Stimulated activated naive B cell treated with anti-CD40 and anti-IgM and Interleukin-4, amounts not matched to agents 10 μg/mL and 1 μg/mL and 100 μg/mL, for 72 hours (primary cell): ENCODE measurements at places on chromosomes 13 and 19.

GRCh38 chr13:38582133-38582532 is 104.7 kb upstream of the FREM2 start:
- no peak overlapping the region for H3K27ac ChIP-seq
- no peaks in the 10 kb centered on the region for H3K36me3 ChIP-seq
- DNase-seq = no peak
- H3K27me3 ChIP-seq = no peaks in the 10 kb centered on the region
- H3K4me1 ChIP-seq = no peaks in the 10 kb centered on the region

DNA sequence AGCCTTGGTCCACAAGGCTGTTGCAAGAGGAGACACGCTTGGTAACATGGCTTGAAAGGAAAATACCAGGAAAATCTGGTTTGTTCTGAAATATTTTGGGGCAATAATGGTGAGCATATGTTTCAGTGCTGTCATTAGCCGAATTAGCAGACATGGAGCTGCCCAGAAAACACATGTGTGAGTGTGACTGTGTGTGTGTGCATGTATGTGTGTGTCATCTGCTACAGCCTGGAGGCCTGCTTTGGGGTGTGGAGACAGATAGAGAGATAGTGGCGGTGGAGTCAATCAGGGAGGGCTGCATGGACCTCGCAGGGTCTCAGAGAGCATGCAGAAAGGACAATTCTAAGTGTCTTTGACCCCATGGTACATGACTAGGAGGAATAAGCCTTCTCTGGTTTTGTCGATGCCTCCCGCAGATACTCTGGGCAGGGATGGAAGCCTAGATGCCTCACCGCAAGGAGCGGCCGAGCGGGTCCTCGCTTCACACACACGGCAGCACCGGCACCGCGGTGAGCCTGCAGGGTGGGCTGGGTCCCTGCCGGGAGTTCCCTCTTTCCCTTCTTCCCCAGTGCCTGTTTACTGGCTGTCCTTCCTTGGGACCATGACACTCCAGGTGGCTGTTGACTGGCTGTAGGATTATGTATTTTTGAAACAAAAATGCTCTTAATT is 3.5 kb downstream of the KCTD15 start:
- H3K27me3 ChIP-seq = no peaks in the 10 kb centered on the region
- DNase-seq = no peak
- H3K36me3 ChIP-seq = no peaks in the 10 kb centered on the region
- H3K27ac ChIP-seq = no peak overlapping the region
- H3K4me1 ChIP-seq = no peaks in the 10 kb centered on the region

GRCh38 chr13:39952249-39953233 is 297.1 kb downstream of the COG6 start:
- peak overlapping the region; percentile 65 for H3K27ac ChIP-seq
- no peaks in the 10 kb centered on the region for H3K27me3 ChIP-seq
- peaks cover 43% of the 10 kb centered on the region for H3K4me1 ChIP-seq
- no peak overlapping the region for H3K4me3 ChIP-seq

DNA sequence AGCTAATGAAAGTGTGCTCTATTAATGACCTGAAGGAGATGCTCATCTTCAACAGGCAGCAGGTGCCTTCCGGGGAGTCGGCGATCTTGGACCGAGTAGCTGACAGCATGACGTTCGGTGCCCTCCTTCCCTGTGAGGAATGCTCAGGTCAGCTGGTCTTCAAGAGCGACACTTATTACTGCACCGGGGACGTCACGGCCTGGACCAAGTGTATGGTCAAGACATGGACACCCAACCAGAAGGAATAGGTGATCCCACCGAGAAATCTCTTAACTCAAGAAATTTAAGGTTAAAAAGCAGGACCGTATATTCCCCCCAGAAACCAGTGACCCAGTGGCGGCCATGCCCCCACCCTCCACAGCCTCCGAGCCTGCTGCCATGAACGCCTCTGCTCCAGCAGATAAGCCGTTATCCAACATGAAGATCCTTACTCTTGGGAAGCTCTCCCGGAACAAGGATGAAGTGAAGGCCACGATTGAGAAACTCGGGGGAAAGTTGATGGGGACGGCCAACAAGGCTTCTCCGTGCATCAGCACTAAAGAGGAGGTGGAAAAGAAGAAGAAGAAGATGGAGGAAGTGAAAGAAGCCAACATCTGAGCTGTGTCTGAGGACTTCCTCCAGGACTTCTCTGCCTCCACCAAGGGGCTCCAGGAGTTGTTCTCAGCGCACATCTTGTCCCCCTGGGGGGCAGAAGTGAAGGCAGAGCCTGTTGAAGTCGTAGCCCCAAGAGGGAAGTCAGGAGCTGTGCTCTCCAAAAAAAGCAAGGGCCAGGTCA is 22.8 kb upstream of the ANKRD10 start:
- no peak for DNase-seq
- peaks cover 26% of the 10 kb centered on the region for H3K4me1 ChIP-seq
- H3K36me3 ChIP-seq = peaks cover 40% of the 10 kb centered on the region
- H3K4me3 ChIP-seq = peak overlapping the region; percentile 1
- H3K27ac ChIP-seq = peak overlapping the region; percentile 82

GRCh38 chr19:17302391-17303166 is 646 bp downstream of the ABHD8 start:
- peak overlapping the region; percentile 81 for H3K4me3 ChIP-seq
- no peaks in the 10 kb centered on the region for H3K27me3 ChIP-seq
- H3K27ac ChIP-seq = no peak overlapping the region
- DNase-seq = no peak
- H3K4me1 ChIP-seq = peaks cover 26% of the 10 kb centered on the region

GRCh38 chr13:90717451-90717936 is 630.0 kb upstream of the MIR17HG start:
- H3K27me3 ChIP-seq = no peaks in the 10 kb centered on the region
- H3K27ac ChIP-seq = no peak overlapping the region
- no peaks in the 10 kb centered on the region for H3K36me3 ChIP-seq
- H3K4me1 ChIP-seq = no peaks in the 10 kb centered on the region
- DNase-seq = no peak

GRCh38 chr19:56147307-56147706 is 6.2 kb downstream of the ZNF444 start:
- no peak overlapping the region for H3K27ac ChIP-seq
- peaks cover 15% of the 10 kb centered on the region for H3K4me1 ChIP-seq

- H3K27me3 ChIP-seq = peaks cover 11% of the 10 kb centered on the region
- no peak for DNase-seq
- H3K4me1 ChIP-seq = peaks cover 4% of the 10 kb centered on the region
- no peak overlapping the region for H3K4me3 ChIP-seq
- H3K27ac ChIP-seq = no peak overlapping the region
Observed at GRCh38 chr19:36030264-36031148, 2.2 kb downstream of the CLIP3 start.

GRCh38 chr19:9058905-9059667 is 27.8 kb upstream of the OR1M1 start:
- H3K36me3 ChIP-seq = no peaks in the 10 kb centered on the region
- DNase-seq = no peak
- H3K4me3 ChIP-seq = no peak overlapping the region
- H3K27ac ChIP-seq = no peak overlapping the region

- H3K36me3 ChIP-seq = no peaks in the 10 kb centered on the region
- H3K27ac ChIP-seq = no peak overlapping the region
- H3K27me3 ChIP-seq = peaks cover 9% of the 10 kb centered on the region
- DNase-seq = no peak
- H3K4me3 ChIP-seq = no peak overlapping the region
- H3K4me1 ChIP-seq = peaks cover 17% of the 10 kb centered on the region
Observed at GRCh38 chr13:48654511-48654910, 782 bp downstream of the CYSLTR2 start.

GRCh38 chr13:97953376-97953970 is at the start of gene IPO5:
Gene IPO5, plus strand, starts transcription at chr13:97953675. Its CDS starts 23,022 bp downstream, at chr13:97976697.
- H3K4me1 ChIP-seq = no peaks in the 10 kb centered on the region
- H3K27ac ChIP-seq = no peak within 1 kb of the TSS
- no peak within 1 kb of the TSS for H3K4me3 ChIP-seq
- H3K27me3 ChIP-seq = no peaks in the 10 kb centered on the region
- peaks cover 4% of the 10 kb centered on the region for H3K36me3 ChIP-seq

GRCh38 chr19:43480574-43480973 is 15.2 kb upstream of the LYPD3 start:
- H3K27ac ChIP-seq = no peak overlapping the region
- H3K4me1 ChIP-seq = no peaks in the 10 kb centered on the region
- DNase-seq = no peak
- peaks cover 19% of the 10 kb centered on the region for H3K36me3 ChIP-seq

DNA sequence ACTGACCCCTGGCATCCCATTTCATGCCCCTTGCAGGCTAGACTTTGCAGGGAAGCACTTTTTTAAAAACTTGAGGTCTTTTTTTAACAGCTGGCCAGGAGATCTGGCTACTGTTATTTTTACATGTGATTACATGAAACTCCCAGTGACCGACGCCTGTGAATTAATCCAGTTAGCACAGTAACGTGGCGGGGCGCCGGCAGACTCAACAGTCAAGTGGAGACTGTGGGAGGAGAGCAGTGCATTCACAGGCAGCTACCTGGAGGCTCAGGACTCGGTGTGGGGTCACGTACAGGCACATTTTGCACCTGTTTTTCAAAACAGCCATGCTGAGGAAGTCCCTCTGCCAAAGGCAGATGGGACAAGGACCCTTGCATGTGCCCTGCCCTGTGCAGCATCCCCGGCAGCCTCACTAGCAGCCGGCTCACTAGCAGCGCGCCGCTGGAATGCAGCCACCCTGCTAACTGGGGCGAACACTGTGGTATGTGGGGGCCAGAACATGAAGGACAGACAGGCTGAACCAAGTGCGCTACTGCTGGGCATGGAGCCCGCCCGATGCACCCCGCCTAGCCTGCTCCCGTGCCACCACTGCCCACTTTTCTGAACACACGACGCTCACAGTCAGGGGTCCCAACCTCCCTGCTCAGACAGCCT is 18.7 kb downstream of the CAPS start:
- H3K36me3 ChIP-seq = peaks cover 45% of the 10 kb centered on the region
- no peak for DNase-seq
- no peak overlapping the region for H3K27ac ChIP-seq
- H3K4me3 ChIP-seq = no peak overlapping the region
- no peaks in the 10 kb centered on the region for H3K27me3 ChIP-seq

DNA sequence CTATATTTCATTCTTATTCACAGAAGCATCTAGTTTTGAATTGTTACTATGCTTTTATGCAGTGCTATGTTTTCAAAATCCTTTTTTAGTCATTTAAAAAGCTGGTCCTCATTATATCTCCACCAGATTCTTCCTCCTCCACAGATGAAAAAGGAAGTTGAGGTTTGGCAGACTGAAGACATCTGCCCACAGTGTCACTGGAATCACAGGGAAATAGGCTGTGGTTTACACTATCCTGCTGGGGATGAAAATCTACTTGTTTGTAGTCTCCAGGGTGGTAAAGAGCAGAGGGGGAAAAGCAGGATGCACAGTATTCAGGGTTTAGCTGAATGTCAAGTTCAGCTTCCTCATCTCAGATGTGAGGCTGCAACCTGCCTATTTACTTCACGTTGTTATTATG is 351.2 kb downstream of the DNAJC15 start:
- H3K27me3 ChIP-seq = no peaks in the 10 kb centered on the region
- no peaks in the 10 kb centered on the region for H3K36me3 ChIP-seq
- no peak overlapping the region for H3K27ac ChIP-seq
- no peak overlapping the region for H3K4me3 ChIP-seq
- H3K4me1 ChIP-seq = peaks cover 3% of the 10 kb centered on the region

DNA sequence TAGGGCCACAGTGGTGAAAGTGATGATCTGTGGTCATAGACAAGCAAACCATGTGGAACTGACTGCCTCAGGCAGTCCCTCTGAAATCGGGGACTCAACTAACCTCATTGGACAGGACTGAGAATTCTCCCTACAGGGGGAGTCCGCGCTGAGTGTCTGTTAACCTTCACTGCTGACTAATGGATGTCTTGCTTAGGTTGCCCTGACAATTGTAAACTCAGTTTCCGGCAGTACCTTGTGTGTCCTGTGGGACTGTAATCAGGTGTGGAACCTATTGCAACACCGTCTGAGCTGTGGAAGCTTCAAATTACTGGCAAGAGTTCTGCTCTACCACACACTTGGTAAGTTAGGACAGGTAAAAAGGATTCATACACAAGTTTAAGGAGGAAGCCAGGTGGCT is 21.8 kb downstream of the ZNF77 start:
- no peaks in the 10 kb centered on the region for H3K27me3 ChIP-seq
- no peak overlapping the region for H3K27ac ChIP-seq
- H3K4me1 ChIP-seq = no peaks in the 10 kb centered on the region
- H3K4me3 ChIP-seq = no peak overlapping the region
- H3K36me3 ChIP-seq = peaks cover 20% of the 10 kb centered on the region

DNA sequence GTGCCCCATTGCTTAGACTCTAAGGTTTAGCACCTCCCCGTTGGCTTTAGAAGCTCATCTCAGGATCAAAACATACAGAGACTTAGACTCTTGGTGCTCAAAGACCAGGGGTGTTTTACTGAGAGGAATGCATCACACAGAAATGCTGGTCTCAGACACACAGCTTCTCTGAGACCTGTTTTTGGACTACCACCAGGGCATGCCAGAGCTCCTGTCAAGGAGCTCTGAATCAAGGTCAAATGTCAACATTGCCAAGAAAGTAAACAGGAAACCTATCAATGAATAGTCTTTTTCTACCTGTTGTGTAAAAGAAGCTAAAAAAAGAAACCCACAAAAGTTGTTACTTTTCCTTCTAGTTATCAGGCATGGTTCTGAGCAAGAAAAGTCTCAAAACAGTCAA is 149.2 kb downstream of the COL4A1 start:
- no peaks in the 10 kb centered on the region for H3K4me1 ChIP-seq
- H3K27ac ChIP-seq = no peak overlapping the region
- no peaks in the 10 kb centered on the region for H3K36me3 ChIP-seq
- no peak for DNase-seq
- peaks cover 8% of the 10 kb centered on the region for H3K27me3 ChIP-seq

DNA sequence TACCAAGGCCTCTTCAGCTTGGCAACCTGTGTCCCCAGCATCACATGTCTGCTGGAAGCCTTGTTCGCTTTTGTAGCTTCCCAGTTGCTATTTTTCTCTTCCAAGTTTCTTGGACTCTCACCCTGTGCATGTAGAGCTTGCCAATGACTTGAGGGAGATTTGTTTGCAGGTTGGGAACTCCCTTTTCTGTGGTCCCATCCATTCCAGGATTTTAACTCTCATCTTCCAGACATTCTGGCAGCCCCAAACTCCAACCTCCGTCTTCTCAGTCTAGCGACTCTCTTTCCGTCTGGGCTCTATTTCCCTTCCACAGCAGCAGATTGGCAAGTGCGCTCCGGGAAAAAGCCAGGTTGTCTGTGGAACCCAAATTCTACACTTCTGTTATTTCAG is 9.0 kb downstream of the PLAUR start:
- H3K27me3 ChIP-seq = peaks cover 4% of the 10 kb centered on the region
- DNase-seq = no peak
- peaks cover 12% of the 10 kb centered on the region for H3K4me1 ChIP-seq
- peaks cover 11% of the 10 kb centered on the region for H3K36me3 ChIP-seq

GRCh38 chr19:7565332-7565731 is 29.8 kb downstream of the PNPLA6 start:
- no peaks in the 10 kb centered on the region for H3K27me3 ChIP-seq
- no peak overlapping the region for H3K4me3 ChIP-seq
- peaks cover 21% of the 10 kb centered on the region for H3K36me3 ChIP-seq
- no peak for DNase-seq
- H3K27ac ChIP-seq = no peak overlapping the region
- H3K4me1 ChIP-seq = peaks cover 3% of the 10 kb centered on the region

DNA sequence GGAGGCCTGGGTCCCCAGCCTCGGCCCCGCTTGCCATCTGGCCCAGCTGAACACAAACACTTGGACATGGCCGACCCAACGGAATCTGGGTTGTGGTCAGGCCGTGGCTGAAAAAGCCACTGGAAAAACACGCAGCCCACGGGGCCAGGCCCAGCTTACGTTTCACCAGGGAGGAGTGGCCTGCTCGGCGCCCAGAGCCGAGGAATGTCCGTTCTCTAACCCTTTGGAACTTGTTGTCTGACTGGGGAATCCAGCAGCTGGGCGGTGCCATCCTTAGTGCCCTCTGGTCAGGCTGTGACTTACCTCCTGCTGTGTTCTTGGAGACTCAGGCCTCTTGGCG is 13.8 kb downstream of the CILP2 start:
- no peaks in the 10 kb centered on the region for H3K4me1 ChIP-seq
- DNase-seq = no peak
- peaks cover 20% of the 10 kb centered on the region for H3K27me3 ChIP-seq
- H3K27ac ChIP-seq = peak overlapping the region; percentile 67
- no peaks in the 10 kb centered on the region for H3K36me3 ChIP-seq
